CD4-positive, alpha-beta T cell treated with Interleukin-4 for 4 hours (primary cell): ENCODE measurements at places on chromosomes 7 and 10.

DNA sequence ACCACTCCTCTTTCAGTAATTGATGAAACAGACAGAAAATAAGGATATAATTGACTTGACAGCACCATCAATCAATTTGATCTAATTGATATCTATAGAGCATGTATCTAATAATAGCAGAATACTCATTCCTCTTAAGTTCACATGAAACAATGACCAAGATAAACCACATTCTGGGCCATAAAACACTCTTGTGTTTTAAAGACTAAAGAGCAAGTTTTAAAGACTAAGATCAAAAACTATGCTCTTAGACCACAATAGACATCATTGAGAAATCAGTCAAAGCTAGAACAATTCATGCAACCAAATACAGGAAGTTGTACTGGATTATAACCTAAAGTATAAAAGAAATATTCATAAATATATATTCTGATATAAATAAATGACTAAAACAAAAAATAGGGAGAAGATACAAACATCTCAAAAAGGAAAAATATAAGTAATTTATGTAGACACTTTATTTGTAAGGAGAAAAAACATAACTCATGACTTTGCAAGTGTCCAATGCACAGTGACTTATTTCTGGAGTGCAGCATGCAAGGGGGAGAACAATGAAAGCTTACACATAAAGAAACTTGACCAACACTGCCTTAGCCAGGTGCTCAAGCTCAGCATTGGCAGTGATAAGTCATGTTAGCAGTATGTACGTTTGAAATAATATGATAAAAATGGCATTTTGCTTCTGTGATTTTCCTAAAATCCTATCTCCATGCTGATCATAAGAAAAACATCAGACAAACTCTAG lies 312.7 kb upstream of the IGFBP3 start:
- DNase-seq = no peak

DNA sequence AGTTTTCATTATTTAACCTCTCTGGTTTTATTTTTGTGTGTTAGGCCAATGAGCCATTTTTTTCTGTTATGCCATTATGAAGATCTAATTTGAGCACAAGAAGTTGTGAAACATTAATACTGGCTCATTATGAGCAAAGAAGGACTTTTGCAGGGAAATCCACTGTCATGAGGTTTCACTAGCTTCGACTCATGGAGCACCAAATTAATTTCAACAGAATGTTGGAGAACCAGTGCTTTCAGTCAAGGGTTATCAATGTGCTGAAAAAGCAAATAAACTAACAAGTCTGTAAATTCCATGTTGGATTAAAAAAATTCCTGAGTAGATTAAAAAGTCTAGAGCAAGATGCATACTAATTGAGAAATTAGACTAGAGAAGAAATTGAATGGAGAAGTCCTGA lies 594.2 kb upstream of the FZD8 start:
- no peak for DNase-seq

DNA sequence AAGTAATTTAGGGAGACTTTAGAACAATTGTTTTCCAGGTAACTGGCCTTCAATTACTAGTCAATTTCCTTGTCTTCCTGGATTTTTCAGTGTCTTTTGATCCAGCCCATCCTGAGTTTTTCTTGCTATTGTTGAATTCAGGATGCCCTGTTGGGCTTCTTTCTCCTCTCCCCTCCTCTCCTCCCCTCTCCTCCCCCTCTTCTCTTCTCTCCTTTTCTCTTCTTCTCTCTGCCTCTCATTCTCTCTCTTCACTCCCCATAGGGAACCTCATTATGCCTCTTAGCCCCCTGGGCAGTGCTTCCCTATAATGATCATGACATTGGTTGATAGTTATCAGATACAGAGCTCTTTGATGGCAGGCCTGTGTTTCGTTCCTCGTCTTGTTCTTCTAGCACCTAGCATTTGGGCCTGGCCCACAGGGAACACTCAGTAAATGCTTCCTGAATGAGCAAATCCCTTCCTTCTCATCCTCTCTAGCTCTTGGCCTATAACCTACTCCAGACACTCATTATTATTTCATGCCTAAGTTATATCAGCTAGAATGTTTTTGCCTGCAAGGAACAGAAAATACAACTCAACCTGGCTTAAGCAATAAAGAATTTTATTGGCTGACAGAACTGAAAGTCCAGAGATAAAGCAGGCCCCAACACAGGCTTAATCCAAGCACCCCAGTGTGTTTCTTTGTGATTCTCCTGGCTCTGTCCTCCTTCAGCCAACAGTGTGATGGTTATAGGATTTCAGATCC lies 56.8 kb downstream of the CACNB2 start:
- DNase-seq = no peak

- no peak for DNase-seq
These were observed 100.5 kb downstream of the GTF2IRD1 start for GRCh38 chr7:74554178-74554577.

DNA sequence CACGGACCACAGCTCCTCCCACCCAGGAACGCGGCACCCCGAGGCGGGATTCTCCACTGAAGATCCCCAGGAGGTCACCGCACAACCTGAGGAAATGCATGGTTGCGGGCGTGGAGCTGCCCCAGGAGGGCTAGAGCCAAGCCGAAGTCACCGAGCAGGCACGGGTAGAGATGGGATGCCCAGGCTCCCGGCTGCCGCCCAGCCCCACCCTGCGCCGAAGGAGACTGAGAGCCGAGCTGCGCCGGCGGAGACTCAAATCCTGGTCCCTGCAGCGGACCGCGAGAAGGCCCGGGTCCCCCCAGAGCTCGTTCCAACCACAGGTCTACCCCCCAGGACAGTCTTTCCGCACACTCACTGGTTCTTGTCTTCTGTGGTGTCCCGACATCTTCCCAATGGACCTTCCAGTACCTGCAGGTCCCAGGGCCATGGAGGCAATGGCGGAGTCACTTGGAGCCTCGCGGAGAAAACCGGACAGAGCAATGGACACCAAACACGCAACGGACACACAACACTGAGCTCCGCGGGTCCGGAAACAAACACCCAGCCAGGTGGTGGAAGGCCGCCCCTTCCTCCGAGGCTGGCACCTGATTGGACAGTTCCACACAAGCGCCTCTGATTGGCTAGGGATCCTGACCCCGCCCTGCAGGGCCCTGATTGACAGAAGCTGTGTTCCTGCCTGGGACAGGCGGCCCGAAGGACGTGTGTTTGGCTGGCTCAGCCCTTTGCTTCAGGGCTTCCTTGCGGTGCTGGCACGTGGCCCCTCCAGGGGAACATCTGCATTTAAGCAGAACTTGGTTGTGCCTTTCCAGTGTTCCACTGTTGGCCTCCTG lies 331.9 kb upstream of the NUPR2 start:
- DNase-seq = no peak

DNA sequence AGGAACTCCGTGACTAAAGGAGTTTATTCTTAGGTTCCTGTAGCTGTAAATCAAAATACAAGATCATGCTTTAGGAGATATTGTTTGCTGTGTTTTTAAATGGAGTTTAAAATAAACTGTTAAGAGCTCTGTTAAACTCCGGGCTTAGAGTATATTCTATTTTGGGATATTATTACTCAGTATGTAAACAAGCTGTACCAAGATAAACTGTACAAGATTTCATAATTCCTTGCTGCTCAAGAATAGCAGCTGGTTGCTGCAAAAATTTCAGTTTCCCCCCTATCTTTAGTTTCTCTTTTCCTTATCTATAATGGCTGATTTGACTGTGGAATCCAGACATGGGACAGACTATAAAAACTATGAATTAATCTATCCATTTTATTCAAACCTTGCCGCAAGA lies 215.7 kb downstream of the HTR7 start:
- no peak for DNase-seq

GRCh38 chr10:113329121-113329596 lies 223.7 kb upstream of the HABP2 start:
- DNase-seq = no peak
